ENCODE measurements at places on chromosomes 11 and 22. TPM values are rescaled to one million over a fixed set of nuclear protein-coding genes. Genes with fewer than 3 reads are reported as not detected.

DNA sequence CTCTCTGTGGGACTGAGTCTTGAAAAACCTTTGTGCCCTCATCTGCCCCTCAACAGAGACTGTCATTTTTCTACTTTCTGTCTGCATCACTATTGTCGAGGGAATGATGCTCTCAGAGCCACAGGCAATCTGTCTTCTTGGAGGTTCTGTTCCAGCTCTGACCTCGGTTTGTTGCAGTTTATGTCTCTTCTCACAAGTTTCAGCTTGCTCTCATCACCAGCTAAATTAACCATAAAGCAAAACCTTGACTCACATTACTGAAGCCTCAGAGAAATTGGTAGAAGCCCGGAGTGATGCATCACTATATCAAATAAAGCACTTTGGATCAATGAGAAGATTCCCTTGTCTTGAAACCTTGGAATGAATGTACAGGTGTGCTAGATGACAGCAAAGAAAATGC lies 60.6 kb upstream of the BLID start:
- H3K36me3 ChIP-seq = no peaks in the 10 kb centered on the region
- no peaks in the 10 kb centered on the region for H3K4me1 ChIP-seq
- no peaks in the 10 kb centered on the region for H3K27me3 ChIP-seq
- no peak overlapping the region for H3K27ac ChIP-seq
- no peak for DNase-seq
- no peak overlapping the region for H3K4me3 ChIP-seq

- H3K27me3 ChIP-seq = no peaks in the 10 kb centered on the region
- H3K4me3 ChIP-seq = no peak overlapping the region
- no peaks in the 10 kb centered on the region for H3K36me3 ChIP-seq
- no peaks in the 10 kb centered on the region for H3K4me1 ChIP-seq
Measured at GRCh38 chr11:77205467-77206263, 77.6 kb downstream of the MYO7A start.

- H3K27ac ChIP-seq = no peak overlapping the region
- DNase-seq = no peak
- no peak overlapping the region for H3K4me3 ChIP-seq
- peaks cover 2% of the 10 kb centered on the region for H3K4me1 ChIP-seq
Measured at GRCh38 chr11:108135845-108136544, 14.6 kb downstream of the ACAT1 start.

- H3K27me3 ChIP-seq = no peaks in the 10 kb centered on the region
- no peak overlapping the region for H3K4me3 ChIP-seq
- H3K4me1 ChIP-seq = no peaks in the 10 kb centered on the region
- H3K27ac ChIP-seq = no peak overlapping the region
Measured at GRCh38 chr11:64572143-64572542, 18.9 kb upstream of the SLC22A12 start.

DNA sequence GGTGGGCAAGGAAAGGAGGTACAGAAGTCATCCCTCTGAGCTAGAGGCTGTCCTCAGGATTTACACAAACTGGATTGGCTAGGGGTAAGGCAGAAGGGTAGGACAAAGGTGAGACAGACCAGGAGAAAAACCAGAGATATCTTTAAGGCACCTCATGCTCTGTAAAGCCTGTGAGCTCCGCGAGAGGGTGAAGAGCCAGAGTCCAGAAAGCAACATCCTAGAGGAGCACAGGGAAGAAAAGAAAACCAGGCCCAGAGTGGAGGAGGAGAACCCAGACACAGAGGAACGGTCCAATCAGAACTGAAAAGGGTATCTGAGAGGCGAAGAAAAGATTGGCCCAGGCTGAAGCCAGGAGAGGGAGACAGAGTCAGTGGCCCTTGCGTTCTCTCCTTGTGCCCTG lies 5.1 kb downstream of the SLC37A4 start:
- H3K36me3 ChIP-seq = peaks cover 9% of the 10 kb centered on the region
- DNase-seq = no peak
- no peaks in the 10 kb centered on the region for H3K27me3 ChIP-seq
- H3K4me3 ChIP-seq = peak overlapping the region; percentile 91
- H3K27ac ChIP-seq = peak overlapping the region; percentile 20

DNA sequence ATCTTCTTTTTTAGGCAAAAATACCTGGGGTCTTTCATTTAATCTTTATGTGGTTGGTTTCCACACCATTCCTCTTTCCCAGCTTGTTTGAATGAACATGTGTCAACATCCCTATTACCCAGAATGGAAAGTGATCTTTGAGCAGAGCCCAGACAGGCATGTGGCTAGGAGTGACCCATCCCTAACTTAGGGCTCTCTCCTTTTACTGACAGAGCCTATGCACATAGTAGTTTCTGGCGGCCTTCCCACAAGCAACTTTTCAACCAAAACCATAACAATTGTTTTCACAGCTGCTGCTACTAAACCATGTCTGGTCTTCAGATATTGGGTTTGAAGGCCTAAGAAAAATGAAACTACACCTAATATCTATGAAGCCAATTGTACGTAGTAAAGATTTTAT lies 107.5 kb downstream of the TENM4 start:
- no peaks in the 10 kb centered on the region for H3K36me3 ChIP-seq
- no peak for DNase-seq
- H3K27me3 ChIP-seq = no peaks in the 10 kb centered on the region
- H3K4me1 ChIP-seq = no peaks in the 10 kb centered on the region
- H3K4me3 ChIP-seq = no peak overlapping the region

- peaks cover 9% of the 10 kb centered on the region for H3K4me1 ChIP-seq
- H3K4me3 ChIP-seq = no peak overlapping the region
- H3K27me3 ChIP-seq = no peaks in the 10 kb centered on the region
- no peak overlapping the region for H3K27ac ChIP-seq
- no peak for DNase-seq
Measured at GRCh38 chr11:96110302-96110701, 186.4 kb upstream of the MTMR2 start.

GRCh38 chr11:5910540-5910939 lies 17.5 kb downstream of the OR52E5 start:
- no peaks in the 10 kb centered on the region for H3K36me3 ChIP-seq
- no peaks in the 10 kb centered on the region for H3K4me1 ChIP-seq
- no peak for DNase-seq
- no peaks in the 10 kb centered on the region for H3K27me3 ChIP-seq
- H3K27ac ChIP-seq = no peak overlapping the region

DNA sequence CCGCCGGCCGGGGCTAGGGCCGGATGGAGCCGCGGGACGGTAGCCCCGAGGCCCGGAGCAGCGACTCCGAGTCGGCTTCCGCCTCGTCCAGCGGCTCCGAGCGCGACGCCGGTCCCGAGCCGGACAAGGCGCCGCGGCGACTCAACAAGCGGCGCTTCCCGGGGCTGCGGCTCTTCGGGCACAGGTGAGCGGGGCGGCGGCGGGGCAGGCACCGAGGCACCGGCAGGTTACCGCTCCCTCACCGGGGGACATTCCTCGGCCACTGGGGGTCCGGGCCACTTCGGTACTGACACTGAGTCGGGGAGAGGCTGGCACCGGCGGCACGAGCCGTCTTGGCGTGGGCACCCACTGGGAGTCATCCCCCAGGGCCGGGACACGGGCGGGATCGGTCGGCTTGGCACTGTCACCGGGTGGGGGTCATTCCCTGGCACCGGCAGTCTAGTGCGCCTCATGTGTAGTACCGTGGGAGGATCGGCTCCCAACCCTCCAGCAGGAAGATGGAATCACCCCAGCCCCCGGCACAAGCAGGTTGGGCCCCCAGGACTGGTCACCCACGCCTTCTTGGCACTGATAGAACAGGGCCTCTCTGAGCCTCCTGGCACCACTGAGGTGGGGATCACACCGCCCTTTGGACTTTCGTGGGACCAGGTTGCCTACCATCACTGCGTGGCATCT lies 511 bp downstream of the DGKZ start:
- H3K4me1 ChIP-seq = peaks cover 12% of the 10 kb centered on the region
- no peaks in the 10 kb centered on the region for H3K27me3 ChIP-seq
- no peaks in the 10 kb centered on the region for H3K36me3 ChIP-seq
- no peak for DNase-seq

- no peaks in the 10 kb centered on the region for H3K36me3 ChIP-seq
- no peaks in the 10 kb centered on the region for H3K27me3 ChIP-seq
- DNase-seq = peak; percentile 51
- no peaks in the 10 kb centered on the region for H3K4me1 ChIP-seq
- no peak overlapping the region for H3K27ac ChIP-seq
Measured at GRCh38 chr11:133723056-133723455, 122.3 kb downstream of the SPATA19 start.

- no peak overlapping the region for H3K4me3 ChIP-seq
- no peak for DNase-seq
- no peaks in the 10 kb centered on the region for H3K4me1 ChIP-seq
- no peaks in the 10 kb centered on the region for H3K36me3 ChIP-seq
- H3K27ac ChIP-seq = no peak overlapping the region
Measured at GRCh38 chr11:41010361-41011050, 448.9 kb downstream of the LRRC4C start.

GRCh38 chr22:32800994-32801536 lies 440 bp upstream of the TIMP3 start:
- H3K4me1 ChIP-seq = peaks cover 12% of the 10 kb centered on the region
- H3K36me3 ChIP-seq = no peaks in the 10 kb centered on the region
- H3K27ac ChIP-seq = peak overlapping the region; percentile 91
- H3K4me3 ChIP-seq = peak overlapping the region; percentile 31

GRCh38 chr11:93498161-93498560 lies 45.0 kb downstream of the SMCO4 start:
- H3K4me3 ChIP-seq = no peak overlapping the region
- H3K36me3 ChIP-seq = no peaks in the 10 kb centered on the region
- DNase-seq = peak; percentile 56
- peaks cover 2% of the 10 kb centered on the region for H3K4me1 ChIP-seq

- peak; percentile 69 for DNase-seq
- H3K27me3 ChIP-seq = peaks cover 10% of the 10 kb centered on the region
- H3K4me3 ChIP-seq = no peak overlapping the region
- H3K4me1 ChIP-seq = no peaks in the 10 kb centered on the region
- no peaks in the 10 kb centered on the region for H3K36me3 ChIP-seq
Measured at GRCh38 chr22:45884201-45885062, 92.5 kb downstream of the WNT7B start.

GRCh38 chr11:19714022-19714386 lies 1.4 kb downstream of the NAV2 start:
- DNase-seq = peak; percentile 74
- peak overlapping the region; percentile 62 for H3K4me3 ChIP-seq
- H3K4me1 ChIP-seq = peaks cover 27% of the 10 kb centered on the region
- H3K27ac ChIP-seq = no peak overlapping the region

GRCh38 chr11:118889797-118890196 lies 6.1 kb downstream of the CXCR5 start:
- H3K36me3 ChIP-seq = no peaks in the 10 kb centered on the region
- peaks cover 9% of the 10 kb centered on the region for H3K4me1 ChIP-seq
- H3K4me3 ChIP-seq = no peak overlapping the region
- H3K27ac ChIP-seq = peak overlapping the region; percentile 5

DNA sequence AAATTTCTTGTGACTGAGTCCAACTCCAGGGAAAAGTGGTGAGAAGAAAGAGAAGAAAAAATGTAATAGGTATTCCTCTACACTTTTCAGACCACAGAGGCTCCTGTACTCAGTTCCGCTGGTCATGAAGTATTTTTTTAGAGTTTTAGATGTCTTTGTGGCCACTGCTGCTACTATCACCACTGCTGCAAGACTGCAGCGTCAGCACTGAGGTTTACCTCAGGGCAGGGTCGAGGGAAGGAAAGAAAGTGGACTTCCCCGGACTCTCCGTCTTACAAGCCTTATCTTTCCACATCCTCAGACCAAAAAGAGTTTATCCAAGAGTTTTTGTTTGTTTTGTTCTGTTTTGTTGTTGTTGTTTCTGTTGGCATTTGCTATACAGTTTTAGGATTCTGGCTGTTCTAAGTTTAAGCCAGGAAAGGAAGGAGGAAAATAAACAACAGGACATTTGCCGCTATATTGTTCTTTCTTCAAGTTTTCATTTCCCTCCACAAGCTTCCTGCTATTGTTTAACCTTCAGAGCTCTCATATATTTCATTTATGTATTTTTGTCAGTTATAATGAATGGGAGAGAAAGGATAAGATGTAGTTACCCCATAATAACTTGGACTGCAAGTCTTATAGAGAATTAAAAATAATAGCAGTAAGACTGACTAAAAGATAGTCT lies 919.3 kb downstream of the NTM start:
- no peaks in the 10 kb centered on the region for H3K36me3 ChIP-seq
- DNase-seq = peak; percentile 42
- no peak overlapping the region for H3K27ac ChIP-seq
- no peak overlapping the region for H3K4me3 ChIP-seq
- no peaks in the 10 kb centered on the region for H3K4me1 ChIP-seq
- H3K27me3 ChIP-seq = no peaks in the 10 kb centered on the region

DNA sequence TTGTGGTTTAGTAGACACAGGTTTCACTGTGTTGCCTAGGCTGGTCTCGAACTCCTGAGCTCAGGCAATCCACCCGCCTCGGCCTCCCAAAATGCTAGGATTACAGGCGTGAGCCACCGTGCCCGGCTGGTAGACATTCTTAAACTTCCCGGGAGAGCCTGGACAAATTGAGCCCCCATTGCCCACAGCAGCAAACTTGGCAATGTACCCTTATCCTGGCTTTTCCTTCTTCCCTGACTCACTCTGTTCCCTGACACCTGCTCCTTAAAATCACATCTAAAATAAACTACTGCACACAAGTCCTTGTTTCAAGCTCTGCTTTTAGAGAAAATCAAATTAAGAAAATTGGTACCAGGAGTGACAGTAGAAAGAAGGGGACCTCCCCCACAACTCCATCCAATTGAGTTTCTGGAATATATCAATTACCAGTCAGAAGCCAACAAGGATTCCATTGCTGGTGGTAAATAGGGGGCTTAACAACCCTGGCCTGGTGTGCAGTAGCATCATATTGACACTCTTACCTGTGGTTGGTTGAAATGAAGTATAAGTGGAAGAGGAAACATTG lies 7.4 kb upstream of the MCHR1 start:
- H3K36me3 ChIP-seq = no peaks in the 10 kb centered on the region
- no peaks in the 10 kb centered on the region for H3K27me3 ChIP-seq
- H3K4me1 ChIP-seq = no peaks in the 10 kb centered on the region

DNA sequence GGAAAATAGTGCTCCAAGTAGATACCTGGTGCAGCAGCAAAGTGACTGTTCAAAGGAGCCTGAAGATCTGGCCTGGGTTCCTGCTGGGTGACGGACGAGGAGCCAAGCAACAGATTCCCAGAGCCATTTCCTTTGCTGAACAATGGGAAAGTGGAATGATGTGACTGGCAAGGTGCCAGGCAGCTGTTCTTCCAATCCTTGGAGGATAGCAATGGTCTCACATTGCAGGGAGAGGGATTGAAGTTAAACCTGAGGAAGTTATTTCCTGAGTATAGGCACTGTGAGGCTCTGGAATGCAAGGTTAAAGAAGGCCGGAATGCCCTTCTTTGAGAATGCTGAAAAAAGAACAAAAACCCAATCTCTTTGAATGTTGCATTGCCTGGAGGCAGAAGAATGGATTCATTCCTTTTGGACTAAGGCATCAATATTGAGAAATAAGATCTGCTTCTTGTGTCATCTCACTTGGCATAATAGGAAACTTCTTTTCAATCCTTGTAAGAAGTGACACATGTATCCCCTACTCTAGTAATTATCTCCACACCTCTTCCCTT lies 223.8 kb downstream of the BLID start:
- H3K4me1 ChIP-seq = no peaks in the 10 kb centered on the region
- no peaks in the 10 kb centered on the region for H3K36me3 ChIP-seq
- no peak overlapping the region for H3K4me3 ChIP-seq
- no peak overlapping the region for H3K27ac ChIP-seq
- no peaks in the 10 kb centered on the region for H3K27me3 ChIP-seq

GRCh38 chr11:75475767-75476650 lies 43.0 kb upstream of the KLHL35 start:
- H3K36me3 ChIP-seq = no peaks in the 10 kb centered on the region
- no peak for DNase-seq
- H3K4me3 ChIP-seq = no peak overlapping the region
- peak overlapping the region; percentile 44 for H3K27ac ChIP-seq
- H3K27me3 ChIP-seq = no peaks in the 10 kb centered on the region

Gene KDM4E
- total RNA-seq = not detected

Gene NEFH
- total RNA-seq = 0.60 TPM

Gene CARNS1
- total RNA-seq = 1.7 TPM

Gene CHADL
- 2.7 TPM for total RNA-seq

Gene CFAP300
- 8.2 TPM for total RNA-seq

Gene ARRB1
- total RNA-seq = 53.8 TPM

Gene KCNJ1
- total RNA-seq = 175 TPM

Data from kidney (tissue), 22 donors.